ENCODE measurements at places on chromosomes 5 and 9.

- no peak for DNase-seq
Measured at GRCh38 chr5:116358911-116359418, 215.7 kb downstream of the SEMA6A start.

- no peak for DNase-seq
Measured at GRCh38 chr5:118371973-118372831, 616.1 kb downstream of the DTWD2 start.

DNA sequence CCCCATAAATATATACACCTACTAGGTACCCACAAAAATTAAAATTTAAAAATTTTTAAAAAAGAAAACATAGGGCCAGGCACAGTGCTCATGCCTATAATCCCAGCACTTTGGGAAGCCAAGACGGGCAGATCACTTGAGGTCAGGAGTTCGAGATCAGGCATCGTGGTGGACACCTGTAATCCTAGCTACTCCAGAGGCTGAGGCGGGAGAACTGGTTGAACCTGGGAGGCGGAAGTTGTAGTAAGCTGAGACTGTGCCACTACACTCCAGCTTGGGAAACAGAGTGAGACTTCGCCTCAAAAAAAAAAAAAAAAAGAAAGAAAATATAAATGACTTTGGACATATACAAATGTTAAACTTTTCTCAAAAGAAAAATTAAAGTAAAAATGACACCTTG is 33.3 kb upstream of the RNF38 start:
- DNase-seq: no peak

DNA sequence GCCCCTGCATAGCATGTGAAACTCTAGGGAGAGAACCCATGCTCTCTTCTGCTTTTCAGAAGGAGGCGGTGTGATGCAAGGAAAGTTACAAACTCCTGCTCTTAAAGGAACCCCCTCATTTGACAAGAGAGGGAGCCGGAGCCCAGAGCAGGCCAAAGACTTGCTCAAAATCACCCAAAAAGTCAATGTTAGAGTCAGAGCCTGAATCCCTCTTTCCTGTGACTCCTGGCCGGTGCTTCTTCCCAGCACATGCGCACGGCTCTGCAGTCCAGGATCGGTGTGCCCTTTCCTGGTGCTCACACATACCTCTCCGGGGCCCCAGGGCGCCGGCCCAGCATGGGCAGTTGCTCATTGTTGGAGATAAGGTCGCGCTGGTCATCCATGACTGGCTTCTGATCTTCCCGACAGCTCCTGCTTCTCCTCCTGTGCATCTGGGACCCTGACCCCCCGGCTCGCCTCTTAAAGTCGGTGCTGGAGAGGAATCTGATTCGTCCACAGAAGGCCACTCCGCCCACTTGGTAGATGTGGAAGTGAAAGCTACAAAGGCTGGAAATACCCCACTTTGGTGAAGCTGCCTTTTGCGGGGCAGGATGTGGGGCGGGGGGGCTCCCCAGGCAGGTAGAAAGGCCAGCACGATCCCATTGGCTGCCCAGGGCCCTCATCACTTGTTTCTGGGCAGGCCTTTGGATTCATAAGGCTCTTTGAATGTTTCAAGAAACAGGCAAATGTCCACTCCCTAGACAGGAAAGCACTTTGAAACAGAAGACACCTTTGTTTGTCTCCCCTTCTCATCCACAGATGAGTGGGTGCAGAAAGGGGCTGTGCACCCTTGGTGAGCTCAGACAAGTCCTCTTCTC is at the start of gene CD74:
CD74 (minus strand) TSS at position 592 of the 857 bp plus-strand sequence; CDS start at position 431, 161 bp downstream.
- DNase-seq: peak; percentile 80

GRCh38 chr5:170097934-170098333 is 7.8 kb upstream of the FOXI1 start:
- no peak for DNase-seq

GRCh38 chr9:75051285-75051684 is 23.2 kb upstream of the CARNMT1 start:
- no peak for DNase-seq

All from stimulated activated CD4-positive, alpha-beta T cell treated with anti-CD3 and anti-CD28 coated beads, Interleukin-4, amount 100 ng/mL, for 4 hours (primary cell).